Urothelium cell line (cell line): ENCODE measurements at places on chromosomes 3 and 15.

- DNase-seq, result no peak
Observed at GRCh38 chr3:170759511-170760173, 110.4 kb downstream of the RPL22L1 start.

GRCh38 chr3:42868841-42869240 lies 6.8 kb downstream of the CYP8B1 start:
- DNase-seq, result no peak

DNA sequence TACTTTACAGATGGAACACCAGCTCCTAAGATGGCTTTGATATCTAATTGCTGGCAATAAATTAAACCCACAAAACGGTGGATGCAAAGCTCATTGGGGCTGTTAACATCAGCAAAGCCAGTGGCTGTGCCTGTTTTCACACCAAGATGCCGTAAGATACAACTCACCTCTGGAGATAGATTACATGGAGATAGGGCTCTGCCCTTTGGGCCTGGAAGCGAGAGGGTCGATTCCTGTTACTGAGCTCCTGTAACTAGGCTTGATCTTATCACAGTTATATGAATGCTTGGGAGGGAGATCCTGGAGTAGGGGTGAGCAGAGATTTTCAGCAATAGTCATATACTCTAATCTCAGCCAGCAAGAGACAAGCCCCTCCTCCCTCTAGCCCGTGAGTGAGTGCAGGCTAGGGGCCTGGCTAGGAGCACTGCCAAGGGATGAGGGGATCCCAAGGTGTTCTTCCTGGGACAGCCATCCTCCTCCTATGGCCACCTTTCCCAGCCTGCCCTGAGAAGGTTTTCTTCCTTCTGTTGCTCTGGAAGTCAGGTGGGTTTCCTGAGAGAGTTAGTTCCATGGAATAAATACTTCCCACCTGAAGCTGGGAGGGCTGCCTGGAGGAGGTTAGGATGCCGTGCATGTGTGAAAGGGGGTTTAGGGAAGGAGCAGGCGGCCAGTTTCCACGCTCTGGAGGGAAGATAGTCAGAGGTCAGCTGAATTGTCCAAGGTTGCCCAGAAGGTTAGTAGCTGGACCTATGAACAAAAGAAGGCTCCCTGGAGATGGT lies 18.1 kb upstream of the DOCK3 start:
- DNase-seq, result no peak

GRCh38 chr15:40755812-40756208 lies 756 bp upstream of the RMDN3 start:
- no peak for DNase-seq

GRCh38 chr3:183148056-183148455 lies 14.5 kb downstream of the LAMP3 start:
- no peak for DNase-seq

- DNase-seq, result no peak
Observed at GRCh38 chr3:70753572-70753971, 441.1 kb upstream of the MDFIC2 start.

DNA sequence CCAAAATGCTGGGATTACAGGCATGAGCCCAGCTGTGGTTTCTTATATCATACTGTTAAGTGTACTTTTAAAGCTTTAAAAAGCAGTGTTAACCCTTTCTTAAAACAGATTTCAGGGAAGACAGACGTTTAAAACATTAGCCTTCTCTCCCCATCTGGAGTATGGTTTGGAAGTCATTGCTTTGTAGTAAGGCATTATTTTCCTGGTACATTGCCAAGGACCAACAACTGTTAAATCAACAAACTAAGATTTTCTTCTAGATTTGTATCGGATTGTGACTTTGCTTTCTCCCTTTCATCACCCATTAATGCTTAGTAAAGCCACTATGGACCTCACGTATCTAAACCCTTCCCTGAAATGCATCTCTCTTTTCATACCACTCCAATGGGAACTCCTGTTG lies 50.5 kb downstream of the UBE2E1 start:
- no peak for DNase-seq

- no peak for DNase-seq
Observed at GRCh38 chr15:98676586-98677270, 28.4 kb downstream of the IGF1R start.

DNA sequence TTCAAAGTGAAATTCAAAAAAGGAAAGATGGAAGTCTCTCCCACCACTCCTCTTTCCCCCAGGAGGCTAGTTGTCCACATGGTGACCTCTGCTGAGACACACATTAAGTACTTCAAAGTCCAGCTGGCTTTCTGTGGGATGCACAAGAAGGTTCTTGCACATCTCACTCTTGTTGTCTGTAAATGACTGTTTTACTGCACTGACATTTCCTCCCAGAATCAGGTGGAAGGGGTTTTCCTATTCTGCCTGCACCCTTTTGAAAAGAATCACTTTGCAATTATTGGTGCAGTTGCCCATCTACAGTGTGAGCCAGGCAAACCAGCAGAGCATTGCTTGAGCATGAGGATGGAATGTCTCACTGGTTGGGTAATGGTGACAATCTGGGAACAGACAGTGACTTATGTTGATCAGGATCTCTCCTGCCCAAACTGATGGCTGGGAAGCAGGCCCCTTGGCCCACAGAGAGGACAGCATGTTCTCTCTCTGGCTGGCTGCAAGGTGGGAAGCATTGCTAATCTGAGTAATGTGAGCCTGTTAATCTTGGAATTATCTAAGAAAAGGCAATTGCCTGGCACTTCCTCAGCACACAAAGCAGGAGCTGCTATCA lies 347.7 kb upstream of the SATB1 start:
- no peak for DNase-seq

DNA sequence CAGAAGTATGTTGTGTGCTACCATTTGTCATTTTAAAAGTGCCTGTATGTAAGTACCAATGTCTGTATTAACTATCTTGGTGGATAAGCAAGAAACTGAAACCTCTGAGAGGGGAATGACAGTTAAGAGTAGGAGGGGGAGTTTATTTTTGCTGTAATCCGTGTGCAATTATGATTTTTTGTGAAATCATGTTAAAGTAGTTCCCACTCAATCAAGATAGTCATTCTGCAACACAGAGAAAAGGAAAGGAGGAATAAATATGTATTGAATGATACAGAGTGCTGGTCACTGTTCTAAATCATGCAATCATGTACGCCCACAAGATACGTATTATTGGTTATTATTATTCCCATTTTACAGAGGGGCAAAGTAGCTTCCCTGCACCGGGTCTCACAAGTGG lies 105.1 kb upstream of the UBE2E1 start:
- DNase-seq, result no peak

DNA sequence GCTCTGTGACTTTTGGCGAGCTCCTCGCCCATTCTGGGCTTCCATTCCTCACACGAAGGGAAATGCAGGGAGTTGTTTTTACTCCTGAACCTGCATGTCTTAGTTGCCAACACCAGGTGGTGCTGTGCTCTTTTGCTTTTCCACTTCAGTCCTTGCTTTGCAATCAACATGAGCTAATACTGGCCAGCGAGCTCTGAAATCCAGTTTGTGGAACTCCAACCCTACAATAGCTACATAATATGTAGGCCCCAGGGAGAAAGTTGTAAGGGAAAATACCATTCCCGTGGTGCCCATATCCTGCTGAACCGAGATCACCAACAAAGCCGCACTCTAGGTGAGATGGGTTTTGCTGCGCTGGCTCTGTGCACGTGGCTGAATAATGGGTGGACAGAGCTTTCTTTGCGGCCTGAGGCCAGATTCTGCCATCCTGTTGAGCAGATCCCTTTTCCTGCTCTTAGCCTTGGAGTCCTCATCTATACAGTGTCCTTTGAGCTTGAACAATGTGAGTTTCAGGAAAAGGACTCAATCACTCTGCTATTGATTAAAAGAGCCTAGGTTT lies 25.0 kb downstream of the LSM3 start:
- DNase-seq, result peak; percentile 82

DNA sequence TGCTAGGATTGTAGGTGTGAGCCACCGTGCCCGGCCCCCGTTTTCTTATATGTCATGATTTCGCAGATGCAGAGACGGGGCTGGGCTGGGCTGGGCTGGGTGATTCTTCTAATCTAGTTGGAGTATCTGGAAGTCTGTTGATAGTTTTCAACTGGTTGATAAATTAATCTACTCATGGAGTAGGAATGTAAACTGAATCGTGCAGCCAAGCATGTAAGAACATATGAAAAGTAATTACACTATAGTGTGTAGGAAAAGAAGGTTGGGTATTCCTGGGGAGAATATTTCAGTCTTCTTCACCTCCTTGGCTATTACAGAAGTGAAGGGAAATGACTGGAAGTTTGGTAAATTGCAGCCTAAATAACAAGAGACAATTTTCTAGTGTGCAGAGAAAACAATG lies 82.6 kb upstream of the MAGI1 start:
- DNase-seq, result no peak

- peak; percentile 25 for DNase-seq
Observed at GRCh38 chr3:24272875-24273274, 221.8 kb downstream of the THRB start.

- DNase-seq, result no peak
Observed at GRCh38 chr15:78879517-78880241, 7.0 kb downstream of the MORF4L1 start.

DNA sequence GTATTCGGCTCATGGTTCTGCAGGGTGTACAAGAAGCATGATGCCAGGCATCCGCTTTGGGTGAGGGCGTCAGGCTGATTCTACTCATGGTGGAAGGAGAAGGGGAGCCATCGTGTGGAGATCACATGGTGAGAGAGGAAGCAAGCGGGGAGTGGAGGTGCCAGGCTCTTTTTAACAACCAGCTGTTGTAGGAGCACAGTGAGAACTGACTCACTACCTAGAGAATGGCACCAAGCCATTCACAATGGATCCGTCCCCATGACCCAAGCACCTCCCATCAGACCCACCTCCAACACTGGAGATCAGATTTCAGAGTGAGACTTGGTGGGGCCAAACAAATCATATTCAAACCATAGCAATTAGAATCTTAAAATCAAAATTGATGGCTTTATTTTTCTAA lies 259.8 kb upstream of the CTDSPL start:
- no peak for DNase-seq

- no peak for DNase-seq
Observed at GRCh38 chr3:20523293-20523692, 337.3 kb upstream of the SGO1 start.

DNA sequence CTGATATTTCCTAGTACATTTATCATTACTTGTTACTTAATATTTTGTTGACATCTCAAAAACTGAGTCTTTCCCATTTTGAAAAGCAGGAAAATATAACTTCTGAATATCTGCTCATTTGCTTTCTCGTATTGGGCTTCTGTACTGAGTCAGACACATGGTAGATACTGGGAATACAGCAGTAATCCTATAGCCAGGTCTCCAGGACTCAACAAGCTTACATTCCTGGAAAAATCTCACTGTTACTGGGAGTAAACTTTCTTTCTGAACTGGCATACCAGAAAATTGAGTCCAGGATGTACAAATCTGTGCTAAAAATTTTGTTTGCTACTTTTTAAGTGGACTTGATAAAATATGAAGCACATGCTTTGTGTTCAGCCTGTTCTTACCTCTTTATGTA lies 240.4 kb downstream of the RBMS3 start:
- DNase-seq, result no peak

- no peak for DNase-seq
Observed at GRCh38 chr3:181554233-181554765, 157.4 kb upstream of the SOX2 start.

DNA sequence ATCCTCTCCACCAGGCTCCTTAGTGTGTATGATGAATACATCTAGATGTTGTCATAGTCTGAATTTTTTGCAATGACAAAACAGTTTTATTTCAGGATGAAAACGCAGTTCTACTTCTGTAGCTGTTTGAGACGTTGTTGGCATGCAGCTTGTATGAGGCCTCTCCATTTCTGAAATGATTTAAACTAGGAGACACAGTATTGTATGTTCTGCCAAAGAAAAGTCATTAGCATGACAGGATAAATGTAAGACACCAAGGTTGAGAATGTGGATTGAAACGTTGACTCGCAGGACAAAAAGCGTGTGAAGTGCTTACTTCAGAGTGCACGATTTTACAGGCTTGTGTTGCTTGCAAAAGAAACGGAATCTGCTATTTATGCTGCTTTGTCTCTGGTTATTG lies 35.3 kb downstream of the ABHD17C start:
- DNase-seq, result no peak

DNA sequence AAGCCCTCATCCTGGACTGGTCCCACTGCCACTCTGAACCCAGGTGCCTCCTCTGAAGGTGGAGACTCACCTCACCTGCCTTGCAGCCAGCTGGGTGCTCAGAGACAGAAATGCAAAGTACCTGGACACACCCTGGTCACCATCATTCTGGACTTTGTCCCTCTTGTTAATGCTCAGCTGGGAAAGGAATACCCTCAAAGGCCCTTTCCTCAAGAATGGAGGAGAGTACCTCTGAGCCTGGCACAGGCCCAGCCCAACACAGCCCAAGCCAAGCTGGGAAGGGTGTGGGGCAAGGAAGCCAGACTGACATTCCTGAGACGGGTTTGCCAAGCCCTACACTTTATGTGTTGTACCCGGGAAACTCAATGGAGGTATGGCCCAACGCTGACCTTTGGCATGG lies 983 bp upstream of the ALAS1 start:
- DNase-seq, result no peak

DNA sequence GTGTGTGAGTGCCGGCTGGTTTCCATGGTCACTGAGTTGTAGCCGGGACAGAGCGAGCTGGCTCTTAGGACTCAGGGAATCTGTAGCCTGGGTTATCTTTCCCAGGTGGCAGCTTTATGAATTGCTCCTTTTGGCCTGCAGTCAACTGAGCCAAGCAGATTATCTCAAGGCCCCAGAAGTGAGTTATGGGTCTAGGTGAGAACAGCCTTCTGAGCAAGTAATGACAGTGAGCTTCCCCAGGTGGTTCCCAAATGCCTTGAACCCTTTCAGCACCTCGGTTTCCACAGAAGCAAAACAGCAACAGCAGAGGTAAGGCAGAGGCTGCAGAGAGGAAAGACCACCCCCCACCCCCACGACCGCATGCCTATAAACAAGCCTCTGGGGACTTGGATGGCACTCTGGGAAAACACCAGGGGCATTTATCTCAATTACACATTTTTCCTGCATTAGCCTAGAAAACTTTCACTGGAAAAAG lies 56.7 kb upstream of the DGKG start:
- peak; percentile 25 for DNase-seq

- DNase-seq, result no peak
Observed at GRCh38 chr3:190645932-190646460, 132.1 kb downstream of the IL1RAP start.

GRCh38 chr15:39358441-39359041 lies 222.3 kb upstream of the THBS1 start:
- DNase-seq, result no peak

GRCh38 chr3:71187715-71188114 lies 395.8 kb downstream of the FOXP1 start:
- DNase-seq, result no peak
